ENCODE measurements at places on chromosomes 6 and 20.

DNA sequence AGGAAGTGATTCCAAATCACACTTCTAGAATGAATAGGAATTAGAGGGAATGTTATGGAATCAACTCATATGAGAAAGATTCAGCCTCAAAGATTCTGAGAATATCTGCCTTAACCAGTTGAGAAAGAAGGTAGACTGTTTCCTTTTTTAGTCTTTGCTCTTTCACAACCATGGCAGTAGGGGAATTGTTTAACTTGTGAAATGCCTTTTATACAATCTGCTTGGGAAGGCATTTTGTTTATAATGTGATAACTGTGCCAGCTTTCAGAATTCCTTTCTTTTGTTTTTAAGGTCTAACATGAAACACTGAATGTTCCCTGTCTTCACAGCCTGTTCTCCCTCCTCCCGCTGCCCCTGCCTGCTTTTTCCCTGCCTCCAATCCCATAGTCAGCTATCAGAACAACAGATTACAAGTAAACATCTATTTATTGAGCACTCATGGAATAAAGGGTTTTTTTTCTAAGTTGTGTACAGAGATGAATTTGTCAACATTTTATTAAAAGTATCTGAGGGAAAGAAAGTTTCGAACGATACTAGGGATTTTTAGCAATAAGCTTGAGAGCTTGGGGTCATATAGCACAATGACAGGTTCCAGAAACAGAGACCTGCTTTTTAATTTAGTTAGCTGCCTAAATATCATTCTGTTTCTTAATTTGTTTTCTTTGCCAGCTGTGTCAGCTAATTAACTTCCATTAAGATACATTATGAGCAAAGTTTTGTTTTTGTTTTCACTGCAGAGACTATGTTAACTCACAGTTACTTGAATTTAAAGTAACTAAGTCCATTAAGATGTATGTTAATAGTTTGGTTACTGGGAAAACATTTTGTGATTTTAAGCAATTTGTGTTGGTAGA is 28.3 kb upstream of the FBXO30 start:
- DNase-seq = no peak

DNA sequence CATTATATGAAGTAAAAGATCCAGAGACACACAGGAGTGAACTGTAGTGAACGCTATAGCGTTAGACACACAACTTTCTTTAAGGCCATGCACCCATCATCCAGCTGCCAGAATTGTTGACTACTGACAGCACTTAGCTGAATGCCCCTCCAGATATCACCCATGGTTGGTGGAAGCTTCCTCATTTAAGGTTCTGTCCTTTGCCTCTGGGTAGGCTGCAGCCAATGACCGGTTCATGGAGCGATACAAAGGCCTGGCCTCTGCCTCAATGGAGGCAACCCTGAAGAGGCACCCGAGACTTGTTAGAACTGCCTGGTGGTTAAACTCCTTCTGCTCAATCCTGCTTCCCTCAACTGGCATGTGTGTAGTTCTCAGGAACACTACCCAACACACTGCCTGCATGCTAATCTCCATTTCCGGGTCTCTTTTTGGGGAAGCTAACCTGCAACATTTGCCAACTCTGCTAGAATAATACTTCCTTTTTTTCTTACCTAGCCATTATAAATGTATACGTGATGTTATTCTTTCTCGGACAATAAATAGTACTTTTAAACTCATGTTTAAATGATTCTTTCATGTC is 49.8 kb upstream of the THEMIS start:
- DNase-seq = no peak

GRCh38 chr20:407133-407952 is 756 bp upstream of the RBCK1 start:
- DNase-seq = peak; percentile 50

GRCh38 chr6:137689377-137689776 is 177.7 kb upstream of the TNFAIP3 start:
- no peak for DNase-seq

DNA sequence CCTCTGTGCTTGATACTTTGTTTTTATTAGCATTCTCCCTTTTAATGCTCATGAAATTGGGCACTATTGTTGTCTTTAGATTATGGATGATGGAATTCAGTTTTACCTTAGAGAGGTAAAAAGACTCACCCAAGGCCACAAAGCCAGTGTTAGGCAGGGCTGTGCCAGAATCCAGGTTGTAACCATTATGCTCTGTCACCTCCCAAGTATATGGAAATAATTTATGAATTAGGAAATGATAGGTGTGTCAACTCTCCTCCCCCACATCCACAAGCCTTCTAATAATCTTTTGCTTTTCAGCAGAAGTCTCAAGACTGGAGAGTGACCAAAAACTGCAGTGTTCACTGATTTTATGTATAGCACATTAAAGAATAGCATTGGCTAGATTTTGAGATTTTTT is 13.0 kb downstream of the DCBLD1 start:
- no peak for DNase-seq

DNA sequence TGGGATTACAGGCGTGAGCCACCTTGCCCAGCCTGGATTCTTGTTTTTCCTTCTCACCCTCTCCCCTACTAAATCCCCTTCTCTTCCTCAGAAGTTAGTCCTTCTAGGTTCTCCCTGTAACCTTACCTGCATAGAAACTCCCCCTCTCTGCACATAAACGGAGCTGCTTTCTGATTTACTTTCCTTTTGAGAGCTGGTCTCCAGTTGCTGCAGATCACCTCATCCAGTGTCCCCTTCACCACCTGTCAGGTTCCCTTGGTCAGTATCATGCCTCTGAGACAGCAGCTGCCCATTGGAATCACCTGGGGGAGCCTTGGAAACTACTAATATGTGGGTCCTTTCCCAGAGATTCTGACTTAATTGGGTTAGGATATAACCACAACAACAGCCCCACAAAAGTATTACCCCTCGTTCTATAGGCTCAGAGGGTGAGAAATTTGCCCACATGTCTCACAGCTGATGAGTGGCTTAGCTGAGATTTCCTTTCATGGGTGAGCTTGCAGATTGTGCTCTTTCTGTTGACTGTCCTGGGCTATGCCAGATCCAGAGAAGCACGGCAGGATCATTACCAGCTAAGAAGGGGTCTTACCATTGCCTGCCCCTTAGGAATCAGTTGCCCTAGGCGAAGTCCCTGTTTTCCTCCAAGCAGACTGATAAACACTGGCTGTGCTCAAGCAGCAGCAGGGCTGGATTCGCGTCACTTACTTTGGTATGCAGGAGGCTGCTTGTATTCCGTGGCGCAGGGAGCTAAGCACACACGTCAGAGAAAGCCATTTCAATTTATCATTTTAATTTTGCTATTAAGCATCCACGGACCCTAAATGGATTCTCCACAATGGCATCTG is 51.3 kb downstream of the AKAP12 start:
- no peak for DNase-seq

DNA sequence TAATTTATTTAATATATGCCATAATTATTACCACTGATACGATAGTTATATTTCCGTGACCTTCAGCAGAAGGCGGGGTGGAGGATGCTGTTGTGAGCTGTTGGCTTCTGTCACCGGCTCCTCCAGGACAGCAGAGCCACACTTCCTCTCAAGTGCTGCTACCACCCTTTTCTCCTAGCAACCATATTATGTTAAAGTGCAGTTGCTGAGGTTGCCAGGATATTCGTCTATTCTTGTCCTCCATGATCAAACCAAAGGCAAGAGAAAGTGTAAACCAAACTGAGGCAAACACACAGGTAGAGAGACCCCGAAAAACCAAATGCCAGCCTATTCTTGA is 27.8 kb downstream of the RGS17 start:
- DNase-seq = no peak

DNA sequence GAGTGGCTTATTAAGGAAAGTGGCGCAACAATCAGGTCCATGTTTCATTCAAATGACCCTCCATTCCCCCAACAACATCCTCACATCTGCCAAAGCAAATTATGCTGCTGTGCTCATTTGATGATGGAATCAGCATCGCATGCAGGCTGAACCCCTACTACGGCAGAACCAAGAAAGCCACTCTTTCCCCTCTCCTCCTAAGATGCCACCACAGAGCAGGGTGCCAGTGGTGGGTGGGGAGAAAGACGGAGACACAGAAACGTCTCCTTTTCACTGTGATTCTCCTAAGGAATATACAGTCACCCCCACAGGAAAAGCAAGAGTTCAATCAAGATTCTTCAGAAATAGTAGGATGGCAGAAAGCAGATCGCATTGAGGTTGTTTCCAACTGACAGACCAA is 17.1 kb downstream of the HEBP2 start:
- DNase-seq = no peak

- no peak for DNase-seq
Measured at GRCh38 chr6:2266031-2266795, 20.8 kb upstream of the GMDS start.

- no peak for DNase-seq
Measured at GRCh38 chr20:11166712-11167111, 492.9 kb upstream of the JAG1 start.

DNA sequence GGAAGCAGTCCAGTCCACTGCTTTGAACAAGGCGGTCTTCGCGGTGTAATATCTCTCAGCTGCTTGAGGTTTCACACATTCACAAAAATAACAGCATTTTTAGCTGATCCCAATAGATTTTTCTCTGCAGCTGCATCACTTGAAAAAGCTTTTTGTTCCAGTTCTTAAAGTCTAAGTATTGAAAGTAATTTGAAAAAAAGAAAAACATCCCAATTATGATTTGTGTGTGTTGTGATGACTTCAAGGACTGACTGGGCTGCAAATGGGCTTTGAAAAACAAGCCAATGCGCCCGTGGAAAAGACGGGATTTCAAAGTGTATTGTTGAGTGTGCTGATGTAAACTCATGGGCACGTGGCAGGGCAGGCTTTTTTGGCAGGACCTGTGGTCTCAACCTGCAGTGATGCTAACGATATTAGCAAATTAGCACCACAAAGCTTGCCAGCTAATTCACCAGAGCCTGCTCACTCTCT is 151.1 kb downstream of the TMEM242 start:
- no peak for DNase-seq

DNA sequence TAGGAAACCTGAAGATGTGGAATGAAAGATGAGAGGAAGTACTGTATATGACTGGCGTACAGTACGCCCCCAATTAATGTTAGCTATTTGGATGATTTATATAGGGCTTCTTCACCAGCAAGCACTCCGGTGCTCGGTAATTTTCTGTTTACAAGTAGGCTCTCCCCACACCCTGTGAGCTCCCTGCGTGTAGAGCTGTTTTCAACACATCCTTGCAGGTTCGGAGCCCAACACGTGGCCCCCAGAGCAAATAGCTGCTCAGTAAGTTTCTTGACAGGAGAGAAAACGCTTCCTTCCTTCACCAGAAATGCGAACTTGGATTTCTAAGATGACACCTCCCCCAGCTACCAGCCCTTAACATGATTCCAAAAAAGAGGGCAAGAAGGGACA is 1.2 kb upstream of the RAB22A start:
- DNase-seq = no peak

DNA sequence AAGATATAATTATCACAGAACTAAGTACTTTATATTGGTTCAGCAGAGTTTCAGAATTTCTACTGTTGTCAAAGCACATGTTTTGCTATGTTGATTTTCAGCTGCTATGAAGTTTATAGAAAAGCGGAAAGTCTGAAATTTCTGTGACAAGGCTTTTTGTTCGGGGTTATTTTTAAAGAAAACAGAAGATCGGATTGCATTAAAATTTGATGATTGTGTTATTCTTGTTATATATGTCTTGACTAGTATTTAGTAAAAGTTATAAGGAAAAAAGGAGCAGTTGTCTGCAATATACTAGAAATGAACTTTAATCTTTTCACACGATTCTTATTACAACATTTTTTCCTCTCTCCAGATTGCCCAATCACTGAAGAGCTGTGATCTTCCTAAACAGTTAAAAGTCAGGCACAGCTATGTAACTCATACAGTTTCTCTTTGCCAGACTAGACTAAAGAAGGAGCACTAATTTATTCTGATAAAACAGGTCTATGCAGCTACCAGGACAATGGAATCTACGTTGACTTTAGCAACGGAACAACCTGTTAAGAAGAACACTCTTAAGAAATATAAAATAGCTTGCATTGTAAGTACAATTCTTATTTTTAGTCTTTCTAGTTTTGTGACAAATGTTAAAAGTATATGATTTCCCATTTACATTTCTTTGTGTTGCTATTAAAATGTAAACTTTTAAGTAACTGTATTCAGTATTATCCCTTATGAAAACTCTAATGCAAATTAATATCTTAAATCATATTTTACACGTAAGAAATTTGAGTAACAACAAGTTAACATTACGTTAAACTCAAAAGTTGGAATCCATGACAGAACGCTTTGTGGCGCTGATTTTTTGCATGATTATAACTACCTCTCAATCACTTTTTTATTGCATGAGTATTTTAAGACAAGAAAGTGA is at the start of gene ENPP3:
Gene ENPP3, plus strand, starts transcription at position 423 of the 913 bp plus-strand sequence. Its CDS starts 83 bp downstream, at position 506.
- DNase-seq = no peak

- no peak for DNase-seq
Measured at GRCh38 chr20:4465212-4465611, 256.5 kb upstream of the PRND start.

- DNase-seq = peak; percentile 18
Measured at GRCh38 chr20:46013829-46014516, 5.3 kb downstream of the MMP9 start.

DNA sequence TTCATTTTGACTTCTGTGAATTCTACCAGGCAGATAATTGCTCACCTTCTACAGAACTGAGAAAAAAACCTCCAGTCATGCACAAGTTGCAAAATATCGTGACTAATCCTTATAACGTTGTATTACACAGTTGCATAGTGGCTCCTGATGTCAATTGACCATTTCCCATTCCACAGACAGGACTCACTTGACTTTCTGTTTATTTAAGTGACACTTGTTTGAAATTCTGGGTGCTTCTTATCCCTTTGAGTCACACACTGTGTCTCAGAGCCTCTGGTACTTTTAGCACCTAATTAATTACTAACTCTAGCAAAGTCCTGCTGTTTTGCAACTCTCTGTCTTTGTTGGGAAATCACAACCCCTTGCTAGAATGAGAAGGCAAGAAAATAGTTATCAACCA is 16.2 kb upstream of the RSPO3 start:
- no peak for DNase-seq

DNA sequence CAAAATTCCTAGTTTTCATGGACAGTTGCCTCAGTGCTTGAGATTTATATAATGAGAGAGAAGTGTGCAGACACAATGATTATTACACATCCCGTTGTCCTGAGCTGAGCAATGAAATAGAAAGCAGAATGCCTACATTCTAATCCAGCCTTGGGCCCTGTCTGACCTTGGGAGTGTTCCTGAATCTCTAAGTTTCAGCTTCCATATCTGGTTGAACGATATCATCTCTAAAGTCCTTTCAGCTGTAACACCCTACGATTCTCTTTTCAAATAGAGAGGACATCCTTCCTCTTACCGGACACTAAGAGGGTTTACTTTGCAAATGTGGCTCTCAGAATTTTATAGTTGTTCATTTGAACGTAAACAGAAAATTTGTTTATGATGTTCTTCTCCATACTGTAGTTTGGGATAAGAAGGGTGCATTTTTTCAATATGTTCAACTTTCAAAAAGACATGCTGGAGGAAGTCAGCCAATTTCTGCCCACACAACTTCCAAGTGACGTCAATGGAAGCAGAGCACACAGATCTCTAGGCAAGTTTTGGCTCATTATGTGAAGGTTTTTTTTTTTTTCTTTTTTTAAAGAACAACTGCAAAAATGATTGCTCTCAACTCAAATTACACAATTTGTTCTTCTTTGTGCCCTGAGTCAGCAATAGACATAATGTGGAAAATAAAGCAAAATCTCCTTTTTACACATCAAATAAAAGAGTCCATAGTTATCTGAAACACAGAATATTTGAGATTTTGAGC is 50.4 kb downstream of the PDE7B start:
- no peak for DNase-seq

GRCh38 chr20:13656721-13657368 is 18.1 kb upstream of the TASP1 start:
- DNase-seq = no peak

GRCh38 chr20:54839224-54839623 is 363.8 kb downstream of the DOK5 start:
- no peak for DNase-seq

- no peak for DNase-seq
Measured at GRCh38 chr20:50099113-50099512, 13.8 kb downstream of the UBE2V1 start.

All from NCI-H524 treated with DMSO at 0.1 percent for 48 hours (cell line).